ENCODE measurements at places on chromosomes 11 and 22.

DNA sequence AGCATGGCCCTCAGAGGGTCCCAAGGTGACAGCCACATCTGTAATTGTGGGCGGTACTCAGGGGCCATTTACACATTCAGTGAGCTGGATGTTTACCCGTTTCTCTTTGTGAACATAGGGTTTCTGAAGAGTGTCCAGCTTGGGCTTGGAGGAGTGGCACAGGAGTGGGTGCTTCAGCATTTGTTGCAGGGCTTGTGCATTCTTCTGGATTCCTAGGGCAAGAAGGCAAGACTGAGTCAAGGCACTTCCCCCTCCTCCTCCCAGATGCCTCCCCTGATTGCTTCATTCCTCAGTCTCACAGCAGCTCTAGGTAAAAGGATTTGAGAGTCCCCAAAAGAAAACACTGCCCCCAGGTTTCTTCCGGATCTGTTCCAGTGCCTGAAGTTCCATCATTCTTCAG lies 95.4 kb downstream of the RNF169 start:
- DNase-seq: no peak

- no peak for DNase-seq
These were observed 434.2 kb downstream of the DYNC2H1 start for GRCh38 chr11:103543456-103543855.

DNA sequence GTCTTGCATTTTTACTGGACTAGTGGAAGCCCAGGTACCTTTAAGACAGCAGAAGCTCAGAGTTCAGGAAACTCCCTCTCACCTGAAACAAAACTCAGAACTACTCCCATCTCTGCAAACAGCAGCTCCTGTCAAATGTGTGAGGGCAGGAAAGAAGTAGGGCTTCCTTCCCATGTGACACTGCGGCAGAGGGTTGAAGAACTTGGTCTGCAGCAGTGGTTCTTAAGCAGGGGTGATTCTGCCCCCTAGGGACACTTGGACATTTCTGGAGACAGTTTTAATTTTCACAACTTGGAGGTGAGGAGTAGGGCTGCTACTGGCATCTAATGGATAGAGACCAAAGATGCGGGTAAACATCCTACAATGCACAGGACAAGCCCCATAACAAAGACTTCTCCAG lies 63.4 kb downstream of the RCN1 start:
- DNase-seq: no peak

- no peak for DNase-seq
These were observed 108.2 kb upstream of the CCDC90B start for GRCh38 chr11:83394331-83394730.

DNA sequence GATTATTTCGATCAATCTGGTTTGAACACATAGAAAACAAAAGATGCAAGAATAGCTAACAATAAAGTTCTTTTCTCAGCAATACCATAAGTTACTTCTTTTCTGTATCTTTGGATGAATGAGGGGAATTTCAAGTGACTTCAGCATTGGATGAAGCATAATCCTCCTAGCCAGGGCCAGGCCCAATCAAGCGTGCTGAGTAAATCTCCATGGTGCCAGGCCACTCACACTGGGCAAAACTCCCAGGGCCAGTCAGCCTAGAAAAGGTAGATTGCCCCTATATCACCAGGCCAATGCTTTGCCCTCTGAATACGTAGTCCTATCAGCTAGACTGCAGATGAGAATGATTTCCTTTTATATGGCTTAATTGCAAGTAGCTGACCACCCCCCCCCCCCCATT lies 6.0 kb downstream of the CNTF start:
- no peak for DNase-seq

GRCh38 chr11:19651653-19652052 lies 61.0 kb upstream of the NAV2 start:
- no peak for DNase-seq

GRCh38 chr22:45548991-45549761 lies 46.5 kb downstream of the FBLN1 start:
- no peak for DNase-seq

DNA sequence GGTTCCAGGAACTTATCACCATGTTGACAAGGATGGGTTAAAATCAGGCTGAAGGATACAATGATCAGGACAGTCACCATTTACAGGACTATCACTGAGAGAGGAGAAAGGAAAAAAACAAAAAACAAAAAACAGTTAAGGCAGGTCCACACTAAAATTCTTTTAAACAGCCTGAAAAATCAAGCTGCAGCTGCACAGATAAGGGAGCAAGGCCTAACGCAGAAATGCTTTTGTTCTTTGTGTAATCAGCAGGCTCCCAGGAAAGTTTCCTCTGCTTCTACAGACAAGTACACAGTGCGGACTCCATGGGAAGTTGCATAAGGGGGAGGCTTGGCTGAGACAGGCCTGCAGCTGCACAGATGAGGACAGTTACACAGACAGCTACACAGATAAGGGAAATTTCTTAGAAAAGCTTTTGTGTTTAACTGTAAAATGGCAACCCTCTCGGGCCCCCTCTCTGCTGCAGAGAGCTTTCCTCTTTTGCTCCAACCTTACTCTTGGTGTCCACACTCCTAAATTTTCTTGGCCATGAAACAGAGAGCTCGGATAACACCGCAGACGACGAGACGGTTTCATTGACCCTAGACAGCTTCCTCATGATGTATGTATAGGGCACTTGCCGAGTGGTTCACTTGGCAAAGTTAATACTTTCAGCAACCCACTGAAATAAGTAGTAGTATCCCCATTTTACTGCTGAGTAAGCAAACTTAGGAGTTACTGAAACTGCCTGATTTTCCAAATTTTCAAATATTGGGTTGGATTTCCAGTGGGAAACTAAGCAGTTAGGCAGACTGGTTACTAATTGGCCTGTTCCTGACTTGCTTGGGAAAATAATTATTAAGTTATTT lies 45.5 kb downstream of the PIWIL3 start:
- DNase-seq: no peak

- DNase-seq: no peak
These were observed 133.8 kb upstream of the PITPNB start for GRCh38 chr22:28052825-28053269.
